NAMALWA (cell line): ENCODE measurements at places on chromosomes 5 and 9.

DNA sequence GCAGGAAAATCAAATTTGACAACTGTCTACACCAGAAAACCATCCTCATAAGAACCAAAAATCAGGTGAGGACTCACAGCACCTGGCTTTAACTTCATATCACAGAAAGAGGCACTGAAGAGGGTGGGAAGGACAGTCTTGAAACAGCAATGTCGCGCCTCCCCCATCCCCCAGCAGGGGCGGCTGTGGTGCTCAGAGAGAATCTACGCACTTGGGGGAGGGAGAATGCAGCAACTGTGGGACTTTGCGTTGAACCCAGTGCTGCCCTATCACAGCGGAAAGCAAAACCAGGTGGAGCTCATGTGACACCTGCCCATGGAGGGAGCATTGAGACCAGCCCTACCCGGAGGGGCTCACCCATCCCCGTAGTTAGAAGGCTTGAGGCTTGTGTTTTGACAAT, 191.8 kb downstream of the MSX2 start:
- DNase-seq: no peak

GRCh38 chr5:103891151-103891550, 328.6 kb upstream of the NUDT12 start:
- no peak for DNase-seq

DNA sequence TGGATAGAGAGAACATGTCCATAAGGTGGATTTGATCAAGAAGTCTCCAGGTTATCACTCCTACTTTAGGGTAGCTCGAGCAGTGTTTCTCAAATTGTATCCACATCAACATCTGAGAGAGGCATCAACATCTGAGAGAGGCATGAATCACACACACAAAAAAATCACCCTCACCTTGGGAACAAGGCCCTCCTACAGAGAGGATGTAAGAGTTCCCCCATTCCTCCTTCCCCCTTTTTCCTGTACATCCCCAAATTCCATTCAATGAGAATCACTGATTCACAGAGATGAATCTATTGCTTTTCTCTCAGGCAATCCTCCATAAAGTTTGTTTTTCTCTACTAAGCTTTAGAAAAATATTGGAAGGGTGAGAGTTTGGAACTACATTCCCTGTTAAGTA, 233.4 kb upstream of the CDH6 start:
- no peak for DNase-seq

- DNase-seq: peak; percentile 57
Observed at GRCh38 chr9:133403766-133404453, 13.9 kb downstream of the REXO4 start.

DNA sequence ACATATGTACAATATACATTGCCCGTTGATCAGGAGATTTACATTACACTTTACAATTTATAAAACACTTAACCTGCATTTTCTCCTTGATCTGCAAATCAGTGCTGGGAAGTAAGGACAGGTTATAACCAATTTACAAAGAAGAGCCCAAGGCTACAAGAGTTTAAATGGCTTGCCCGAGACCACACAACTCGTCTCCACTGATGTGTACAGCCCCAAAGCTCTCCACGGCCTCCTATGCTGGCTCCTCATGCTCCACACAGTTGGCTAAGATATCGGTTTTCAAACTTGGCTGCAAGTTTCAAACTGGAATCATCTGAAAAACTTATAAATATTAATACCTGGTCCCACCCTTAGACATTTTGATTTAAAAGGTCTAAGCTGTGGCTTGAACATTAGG, 10.3 kb downstream of the ACTL7B start:
- DNase-seq: no peak

- DNase-seq: no peak
Observed at GRCh38 chr9:137657606-137658005, 38.8 kb downstream of the EHMT1 start.

GRCh38 chr9:7976167-7976755, 176.7 kb upstream of the DMAC1 start:
- DNase-seq: peak; percentile 91

DNA sequence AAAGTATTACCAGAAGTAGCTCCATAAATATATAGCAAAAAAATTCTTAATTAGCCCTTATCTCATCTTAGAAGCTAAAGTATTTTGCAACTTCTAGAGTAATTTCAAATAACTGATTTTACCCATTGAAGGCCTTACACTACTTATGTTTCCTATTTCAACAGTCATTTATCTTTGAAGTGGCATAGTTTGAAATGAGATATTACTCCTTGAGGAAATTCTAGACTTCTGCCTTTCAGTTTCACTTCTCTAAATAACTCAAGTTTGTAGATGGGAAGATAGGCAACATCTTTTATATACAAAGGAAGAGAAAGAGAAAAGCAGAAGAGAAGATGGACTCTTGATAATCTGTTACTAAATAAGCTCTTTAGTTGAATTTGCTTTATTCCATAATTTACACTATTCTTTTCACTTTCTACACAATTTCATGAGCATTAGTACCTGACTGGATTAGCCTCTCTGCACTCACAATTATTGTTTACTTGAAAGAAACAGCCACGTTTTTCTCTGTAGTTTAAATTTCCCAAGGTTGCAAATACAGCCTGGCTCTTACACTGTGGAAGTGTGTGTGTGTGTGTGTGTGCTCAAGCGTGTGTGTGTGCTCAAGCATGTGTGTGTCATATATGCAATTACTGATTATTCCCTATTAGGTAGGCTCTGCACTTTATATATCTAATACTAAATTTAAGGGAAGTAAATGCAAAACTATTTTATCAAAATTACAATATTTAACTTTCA, 60.6 kb upstream of the EMB start:
- peak; percentile 84 for DNase-seq

DNA sequence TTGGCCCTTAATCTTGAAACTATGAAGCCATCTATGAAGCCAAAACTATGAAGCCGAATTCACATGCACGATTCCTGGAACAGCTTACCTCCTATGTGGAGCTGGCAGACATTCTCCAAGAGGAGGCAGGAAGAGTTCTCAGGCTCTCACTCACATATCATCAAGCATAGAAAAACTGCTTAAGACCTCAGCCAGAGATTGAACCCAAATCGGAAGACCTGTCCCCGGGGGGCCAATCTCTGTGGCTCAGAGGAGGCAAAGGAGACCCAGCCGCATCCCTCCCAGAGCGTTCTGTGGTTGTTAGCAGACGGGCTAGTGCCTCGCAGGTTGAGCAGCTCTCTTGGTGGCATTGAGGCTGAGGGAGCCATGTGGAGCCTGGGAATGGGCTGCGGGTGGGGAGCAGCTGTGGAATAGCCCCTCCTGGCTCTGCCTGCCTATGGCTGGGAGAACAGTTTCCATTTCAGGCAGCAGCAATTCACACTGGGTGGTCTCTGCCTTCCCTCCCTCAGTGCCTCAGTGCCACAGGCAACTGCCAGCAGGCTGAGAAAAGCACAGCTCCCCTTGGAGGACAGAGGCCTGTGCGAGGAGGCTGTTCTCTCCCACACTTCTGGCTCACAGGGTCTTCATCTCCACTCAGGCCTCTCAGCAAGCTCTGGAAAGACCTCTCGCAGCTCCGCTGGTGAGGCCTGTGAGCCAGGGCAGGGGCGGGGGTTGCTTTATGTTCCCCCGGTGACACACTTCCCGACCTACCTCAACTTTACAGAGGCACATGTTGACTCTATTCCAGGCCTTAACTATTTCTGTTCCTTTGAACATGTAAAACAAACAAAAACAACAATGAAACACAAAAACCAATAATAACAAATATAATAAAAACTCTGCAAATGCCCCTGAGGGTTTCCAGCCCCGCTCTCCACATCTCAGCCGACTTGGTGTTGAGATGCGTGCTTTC, 17.4 kb upstream of the TMEM174 start:
- no peak for DNase-seq

DNA sequence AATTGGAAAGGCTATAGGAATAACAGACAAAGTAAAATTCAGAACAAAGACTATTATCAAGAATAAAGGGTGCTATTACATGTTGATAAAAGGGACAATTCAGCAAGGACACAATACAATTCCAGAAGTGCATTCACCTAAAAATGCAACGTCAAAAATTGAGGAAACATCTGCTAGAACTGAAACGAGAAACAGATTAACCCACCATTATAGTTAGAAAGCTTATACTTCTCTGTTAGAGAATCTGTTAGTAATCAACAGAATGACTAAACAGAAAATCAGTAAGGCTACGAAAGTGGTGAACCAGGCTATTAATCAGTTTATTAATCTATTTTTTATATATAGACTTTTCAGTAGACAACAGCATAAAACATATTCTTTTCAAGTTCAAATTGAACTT, 14.8 kb downstream of the FCN1 start:
- no peak for DNase-seq

DNA sequence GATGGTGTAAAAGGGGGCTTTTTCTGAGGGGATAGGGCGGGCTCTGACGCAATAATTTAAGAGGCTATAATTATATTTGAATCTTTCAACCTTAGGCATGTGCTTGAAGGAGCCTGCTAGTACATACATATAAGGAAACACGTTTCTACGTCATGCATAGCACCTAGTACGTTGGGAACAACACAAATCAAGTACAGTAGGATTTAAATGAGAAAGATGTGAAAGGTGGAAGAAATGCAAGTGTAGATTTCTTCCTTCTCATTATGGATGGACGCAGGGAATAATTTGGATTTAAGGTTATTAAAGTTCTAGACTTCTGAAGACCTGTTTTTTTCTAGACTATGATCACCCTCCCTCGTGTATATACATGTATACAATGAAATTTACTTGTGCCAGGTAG, 927 bp upstream of the CDO1 start:
- no peak for DNase-seq

DNA sequence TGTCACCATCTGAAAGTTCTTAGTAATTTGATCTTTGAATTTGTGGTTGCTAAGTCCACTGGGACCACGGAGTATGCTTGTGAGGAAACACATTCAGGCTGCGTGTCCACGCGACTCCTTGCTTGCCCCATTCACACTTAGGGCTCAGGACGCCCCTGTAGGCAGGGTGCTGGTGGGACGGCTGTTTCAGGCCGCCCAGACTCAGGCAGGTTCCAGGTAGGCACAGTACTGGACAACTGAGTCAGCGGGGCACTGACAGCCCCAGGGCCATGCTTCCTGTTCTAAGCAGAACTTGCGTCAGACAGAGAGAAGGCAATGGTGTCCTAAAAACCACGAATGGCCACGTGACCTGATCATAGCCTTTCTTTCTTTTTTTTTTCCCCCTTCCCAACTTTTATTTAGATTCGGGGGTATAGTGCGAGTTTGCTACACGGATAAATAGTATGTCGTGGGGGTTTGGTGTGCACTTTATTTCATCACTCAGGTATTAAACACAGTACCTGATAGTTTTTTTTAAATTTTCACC, 7.7 kb upstream of the RASGEF1C start:
- DNase-seq: no peak

GRCh38 chr5:82422001-82422740, 144.0 kb upstream of the RPS23 start:
- DNase-seq: no peak

GRCh38 chr5:76084496-76085242, 1.5 kb downstream of the SV2C start:
- no peak for DNase-seq

- DNase-seq: no peak
Observed at GRCh38 chr9:93962017-93962416, 6.9 kb upstream of the BARX1 start.

GRCh38 chr9:117796681-117797080, 92.5 kb downstream of the TLR4 start:
- DNase-seq: no peak

DNA sequence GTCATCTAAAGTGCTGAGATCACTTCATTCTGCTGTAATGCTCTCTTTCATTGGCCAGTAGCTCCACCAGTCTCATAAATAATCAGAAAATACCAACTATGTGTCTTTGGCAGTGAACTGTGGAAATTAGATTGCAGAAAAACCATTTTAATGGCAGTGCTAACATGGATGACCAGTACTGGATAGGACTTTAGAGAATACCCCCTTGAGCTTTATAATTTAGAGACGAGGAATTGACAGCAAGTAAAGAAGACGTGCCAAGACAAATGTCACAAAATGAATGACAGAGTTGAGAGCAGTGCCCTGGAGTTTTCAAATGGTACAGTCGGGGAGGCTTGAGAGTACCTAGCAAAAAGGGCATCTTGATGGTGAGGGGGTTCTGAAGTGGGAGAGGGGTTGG, 5.8 kb downstream of the MSANTD3 start:
- DNase-seq: no peak

GRCh38 chr5:95821110-95822021, 1.2 kb downstream of the GLRX start:
- peak; percentile 53 for DNase-seq

DNA sequence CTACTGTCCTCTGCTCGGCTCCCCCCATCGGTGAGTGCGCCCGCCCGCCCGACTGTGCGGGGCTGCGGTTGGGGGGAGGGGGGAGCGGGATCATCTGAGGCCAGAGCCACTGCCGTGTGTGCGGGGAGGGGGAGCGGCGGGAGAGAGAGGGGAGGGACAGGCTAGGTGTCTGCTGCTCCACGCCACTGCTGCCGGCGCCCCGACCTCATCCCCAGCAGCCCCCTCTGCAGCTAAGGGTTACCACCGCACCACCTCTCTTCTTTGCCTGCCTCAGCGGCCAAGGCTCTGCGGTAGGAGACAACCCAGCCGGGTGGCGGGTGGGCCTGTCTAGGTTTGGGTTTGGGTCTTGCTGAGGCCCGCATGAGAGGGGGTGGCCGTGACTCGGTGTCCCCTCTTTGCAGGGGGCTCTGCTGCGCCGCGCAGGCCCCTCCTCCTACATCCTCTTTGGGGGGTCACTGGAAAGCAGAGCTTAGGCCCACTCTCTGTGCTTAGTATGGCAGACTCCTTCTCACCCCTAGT, 670 bp upstream of the PURA start:
- peak; percentile 53 for DNase-seq

GRCh38 chr5:79699763-79700400, 10.2 kb downstream of the CMYA5 start:
- DNase-seq: no peak

GRCh38 chr5:50864466-50864865, 198.0 kb downstream of the PARP8 start:
- DNase-seq: no peak

- no peak for DNase-seq
Observed at GRCh38 chr5:134708301-134708700, 30.0 kb upstream of the CAMLG start.

GRCh38 chr9:8489835-8490234, 690.3 kb upstream of the DMAC1 start:
- DNase-seq: no peak

DNA sequence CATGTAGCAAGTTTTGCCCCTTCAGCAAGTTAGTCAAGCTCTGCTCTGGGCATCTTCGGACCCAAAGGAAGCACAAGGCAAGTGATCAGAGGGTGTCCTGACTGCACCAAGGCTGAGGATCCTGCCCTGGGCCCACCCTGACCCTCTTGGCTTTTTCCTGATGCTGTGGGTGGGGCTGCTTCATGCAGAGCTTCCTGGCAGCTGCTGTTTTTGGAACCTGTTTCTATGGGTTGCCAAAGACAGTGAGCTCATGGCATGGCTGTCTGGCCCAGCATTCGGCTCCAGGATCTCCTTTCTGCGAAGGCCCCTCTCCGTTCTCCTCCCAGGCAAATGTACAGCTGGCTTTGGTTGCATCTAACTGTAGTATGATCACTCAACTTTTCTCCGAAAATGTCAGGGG, 497.9 kb downstream of the ARHGEF28 start:
- DNase-seq: no peak
